Renal pelvis (tissue), 12 donors: ENCODE measurements at places on chromosomes 5 and 9. TPM values are rescaled to one million over a fixed set of nuclear protein-coding genes. Genes with fewer than 3 reads are reported as not detected.

DNA sequence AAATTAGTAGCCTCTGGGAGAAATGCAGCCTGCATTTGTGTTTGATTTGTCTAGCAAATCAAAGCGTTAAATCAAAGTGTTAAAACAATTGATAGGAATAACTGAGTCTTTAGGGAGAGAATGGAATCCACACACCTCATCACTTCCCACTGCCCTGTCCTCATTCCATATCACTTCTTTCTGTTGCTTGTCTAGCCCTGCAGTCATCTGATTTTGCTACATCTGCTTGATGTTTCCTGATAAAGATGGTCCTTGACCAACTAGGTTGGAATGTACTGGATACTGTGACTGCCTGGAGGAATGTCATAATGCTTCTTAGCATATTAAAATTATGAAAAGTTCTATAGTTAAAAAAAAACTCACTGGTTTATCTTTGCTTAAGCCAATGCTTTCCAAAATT is 119.9 kb downstream of the DOCK2 start:
- DNase-seq, result no peak

DNA sequence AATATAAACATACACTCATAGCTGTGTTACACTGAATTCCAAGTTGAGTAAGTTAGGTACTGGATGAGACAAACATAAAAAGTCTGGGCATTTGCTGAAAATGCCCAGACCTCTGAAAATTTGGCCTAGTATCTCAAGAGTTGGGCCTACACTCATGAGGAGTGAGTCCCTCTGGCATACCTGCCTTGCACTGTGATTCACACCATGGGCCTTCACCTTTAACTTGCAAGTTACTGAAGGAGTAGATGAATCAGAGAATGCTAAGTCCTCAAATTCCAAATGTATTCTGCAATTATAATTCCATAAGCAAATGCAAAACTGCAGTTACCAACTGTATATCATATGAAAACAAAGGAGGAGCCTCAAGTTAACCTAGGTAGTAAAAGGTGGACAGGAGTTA is 32.3 kb upstream of the C9orf40 start:
- no peak for DNase-seq

DNA sequence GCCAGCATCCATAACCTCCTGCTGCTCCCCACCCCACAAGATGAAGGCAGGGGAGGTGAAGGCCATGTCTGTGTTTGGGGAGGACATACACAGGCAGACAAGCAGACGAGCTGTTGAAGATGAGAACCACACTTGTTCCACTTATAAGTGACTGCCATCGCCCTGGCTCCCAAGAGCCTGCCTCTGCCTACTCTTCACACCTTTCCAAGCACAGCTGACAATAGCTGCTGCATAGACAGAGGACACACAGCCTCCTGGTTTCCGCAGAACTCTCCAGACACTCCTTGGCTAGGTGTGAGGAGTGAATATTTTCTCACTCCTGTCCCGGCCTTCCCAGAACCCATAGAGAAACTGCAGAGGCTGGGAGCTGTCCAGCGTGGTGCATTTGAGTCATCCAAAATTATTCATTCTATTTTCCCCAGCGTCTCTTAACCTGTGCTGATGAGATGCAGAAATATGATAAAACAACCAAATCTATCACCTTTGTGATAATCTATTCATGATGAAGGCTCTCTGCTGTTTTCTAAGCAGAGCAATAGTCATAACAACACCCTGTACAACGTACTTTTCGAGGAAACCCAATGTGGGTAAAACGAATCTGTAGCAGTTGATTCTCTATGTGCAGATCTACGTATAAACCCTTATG is 24.7 kb downstream of the KLF9 start:
- DNase-seq, result no peak

GRCh38 chr9:81649475-81650240 is 39.7 kb downstream of the TLE1 start:
- DNase-seq, result no peak

GRCh38 chr5:151469992-151470391 is 22.6 kb downstream of the SLC36A1 start:
- no peak for DNase-seq

GRCh38 chr5:16485656-16486055 is 20.1 kb upstream of the ZNF622 start:
- no peak for DNase-seq

DNA sequence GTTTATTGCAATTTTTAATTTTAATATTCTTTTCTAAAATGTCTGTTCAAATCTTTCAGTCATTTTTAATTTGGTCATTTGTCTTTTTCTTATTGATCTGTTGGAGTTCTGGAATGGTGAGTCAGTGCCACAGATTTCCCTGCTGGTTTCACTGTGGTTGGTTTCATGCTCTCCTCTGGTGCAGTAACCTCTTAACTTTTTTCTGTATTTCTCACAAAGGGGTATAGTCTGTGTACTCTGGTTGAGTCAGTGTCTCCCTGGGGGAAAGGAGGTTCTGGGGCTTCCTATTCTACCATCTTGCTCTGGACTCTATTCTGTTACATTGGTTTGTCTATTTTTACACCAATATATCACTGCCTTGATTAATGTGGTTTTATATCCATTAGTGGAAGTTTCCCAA is 178.8 kb downstream of the CSNK1G3 start:
- DNase-seq, result no peak

Gene CD72
- polyA plus RNA-seq, result 2.8 TPM

DNA sequence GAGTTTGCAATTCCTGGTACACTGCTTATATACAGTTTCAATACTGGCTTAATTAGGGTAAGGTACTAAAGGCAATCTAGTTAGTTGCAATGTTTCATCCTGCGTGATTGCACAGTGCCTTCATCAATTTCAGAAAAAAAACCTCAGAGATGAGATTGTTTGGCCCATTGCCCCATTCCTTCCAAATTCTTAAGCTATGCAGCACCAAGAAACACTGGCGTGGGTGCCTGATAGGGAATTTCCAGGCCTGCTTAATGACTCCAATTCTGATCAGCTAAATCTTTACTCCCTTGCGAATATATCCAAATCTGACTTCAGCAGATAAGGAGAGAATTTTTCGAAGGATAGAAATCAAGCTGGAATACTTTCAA is 35.9 kb upstream of the GAS1 start:
- no peak for DNase-seq

Gene TAL2
- 2.8 TPM for polyA plus RNA-seq

Gene CDH6
- polyA plus RNA-seq, result 49.5 TPM

DNA sequence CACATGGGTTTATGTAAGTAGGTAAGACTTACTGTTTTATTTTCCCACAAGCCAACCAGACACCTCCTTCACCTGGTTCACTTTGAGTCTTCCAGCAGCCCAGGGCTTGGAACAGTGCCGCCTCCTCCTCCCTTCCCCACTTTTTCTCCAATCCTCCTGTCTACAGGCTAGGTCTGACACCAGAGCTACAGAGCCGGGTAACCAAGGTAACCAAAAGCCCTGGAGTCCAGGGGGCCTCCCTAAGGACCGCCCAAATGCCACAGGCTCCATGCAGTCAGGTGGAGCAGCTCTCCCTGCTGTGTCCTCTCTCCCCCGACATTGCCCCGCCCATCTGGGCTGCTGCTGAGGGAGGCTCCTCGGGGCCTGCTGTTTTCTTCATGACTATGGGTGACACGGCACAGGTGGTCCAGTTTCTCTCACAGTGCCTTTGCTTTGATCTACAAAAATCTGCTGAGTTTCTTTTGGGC is 138.0 kb upstream of the EFNA5 start:
- peak; percentile 93 for DNase-seq

GRCh38 chr5:40277161-40277906 is 402.4 kb upstream of the PTGER4 start:
- no peak for DNase-seq

Gene TRIM36
- 2.3 TPM for polyA plus RNA-seq

GRCh38 chr5:27458287-27458686 is 419.9 kb upstream of the CDH9 start:
- DNase-seq, result no peak

DNA sequence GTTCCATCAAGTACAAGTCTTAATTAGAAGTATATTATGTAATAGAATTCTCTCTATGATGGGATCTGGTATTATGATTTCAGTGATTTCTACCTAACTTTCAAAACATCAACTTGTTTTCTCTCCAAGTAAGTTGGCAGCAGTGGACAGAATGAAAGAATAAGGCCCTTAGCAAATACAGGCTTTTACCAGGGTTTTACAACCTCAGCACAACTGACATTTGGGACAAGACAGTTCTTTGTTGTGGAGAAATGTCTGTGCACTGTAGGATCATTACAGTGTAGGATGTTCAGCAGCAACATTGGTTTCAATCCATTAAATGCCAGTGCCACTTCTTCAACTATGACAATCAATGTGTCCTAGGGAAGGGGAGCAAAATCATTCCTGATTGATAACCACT is 48.8 kb downstream of the MLANA start:
- no peak for DNase-seq

- DNase-seq, result no peak
Measured at GRCh38 chr5:73764586-73764985, 138.6 kb downstream of the ARHGEF28 start.
